ENCODE measurements at places on chromosomes 2 and 18. TPM values are rescaled to one million over a fixed set of nuclear protein-coding genes. Genes with fewer than 3 reads are reported as not detected.

DNA sequence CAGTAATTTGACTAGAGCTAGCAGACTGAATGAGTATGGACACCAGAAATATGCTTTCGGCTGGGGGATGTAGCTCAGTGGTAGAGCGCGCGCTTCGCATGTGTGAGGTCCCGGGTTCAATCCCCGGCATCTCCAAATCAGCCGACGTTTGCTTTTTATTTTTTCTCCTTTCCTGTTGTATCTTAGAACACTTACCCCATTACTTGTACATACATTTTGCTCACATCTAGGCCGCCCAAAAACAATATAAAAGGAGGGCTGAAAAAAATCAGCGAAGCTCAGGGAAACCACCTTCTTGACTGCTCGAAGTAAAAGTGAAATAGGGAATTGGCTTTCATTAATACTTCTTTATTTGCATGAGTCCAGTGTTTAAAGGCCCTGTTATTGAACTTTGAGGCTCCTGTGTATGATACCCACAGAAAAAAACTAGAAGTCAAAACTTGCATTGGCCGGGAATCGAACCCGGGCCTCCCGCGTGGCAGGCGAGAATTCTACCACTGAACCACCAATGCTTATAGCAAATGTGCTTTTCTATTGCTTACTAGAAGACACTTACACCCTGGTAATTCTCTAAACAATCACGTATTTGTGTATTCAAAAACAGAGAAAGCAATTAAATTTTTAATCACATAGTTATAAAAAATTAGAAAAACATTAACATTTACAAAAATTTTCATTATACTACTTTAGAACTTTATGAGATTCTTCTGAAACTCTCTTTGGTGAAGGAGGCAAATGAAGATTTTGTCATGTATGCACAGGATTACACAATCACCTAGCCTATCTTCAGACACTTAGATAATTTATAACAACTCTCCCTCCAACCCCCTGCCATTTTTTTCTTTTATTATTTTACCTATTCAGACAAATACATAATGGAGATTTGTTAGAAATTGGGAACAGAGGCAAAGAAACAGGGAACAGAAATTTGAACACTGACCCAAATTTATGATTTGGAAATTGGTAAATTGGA lies 35.2 kb upstream of the GPD2 start:
- H3K4me1 ChIP-seq, result peaks cover 6% of the 10 kb centered on the region
- peak overlapping the region; percentile 50 for H3K4me3 ChIP-seq
- no peaks in the 10 kb centered on the region for H3K27me3 ChIP-seq
- peak overlapping the region; percentile 92 for H3K27ac ChIP-seq
- no peaks in the 10 kb centered on the region for H3K36me3 ChIP-seq
- peak; percentile 73 for DNase-seq

DNA sequence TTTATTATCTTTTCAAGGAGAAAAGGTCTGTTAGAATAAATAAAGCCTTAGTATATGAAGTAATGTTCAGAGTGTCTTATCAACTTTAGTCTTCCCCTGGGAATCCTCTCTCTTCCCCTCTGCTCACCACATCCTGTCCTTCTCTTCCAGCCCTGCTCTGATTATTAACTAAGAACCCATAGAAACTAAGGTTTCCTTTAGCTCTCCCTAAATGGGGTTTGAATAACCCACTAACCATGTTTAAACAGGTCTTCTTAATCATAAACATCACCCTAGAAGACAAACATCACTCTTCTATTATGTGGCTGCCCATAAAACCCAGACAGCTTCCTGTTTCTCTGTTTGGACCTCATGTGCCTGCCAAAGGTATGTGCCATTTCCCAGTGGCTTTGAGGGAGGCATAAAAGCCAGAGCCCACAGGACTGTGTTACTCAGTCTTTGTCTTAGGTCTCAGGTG lies 50.1 kb downstream of the SLC14A1 start:
- no peaks in the 10 kb centered on the region for H3K27me3 ChIP-seq
- no peak overlapping the region for H3K27ac ChIP-seq
- H3K4me1 ChIP-seq, result no peaks in the 10 kb centered on the region
- no peak for DNase-seq

GRCh38 chr2:230170532-230170931 lies 49.3 kb downstream of the SP110 start:
- H3K27me3 ChIP-seq, result no peaks in the 10 kb centered on the region
- no peak for DNase-seq
- no peak overlapping the region for H3K4me3 ChIP-seq
- H3K27ac ChIP-seq, result no peak overlapping the region

DNA sequence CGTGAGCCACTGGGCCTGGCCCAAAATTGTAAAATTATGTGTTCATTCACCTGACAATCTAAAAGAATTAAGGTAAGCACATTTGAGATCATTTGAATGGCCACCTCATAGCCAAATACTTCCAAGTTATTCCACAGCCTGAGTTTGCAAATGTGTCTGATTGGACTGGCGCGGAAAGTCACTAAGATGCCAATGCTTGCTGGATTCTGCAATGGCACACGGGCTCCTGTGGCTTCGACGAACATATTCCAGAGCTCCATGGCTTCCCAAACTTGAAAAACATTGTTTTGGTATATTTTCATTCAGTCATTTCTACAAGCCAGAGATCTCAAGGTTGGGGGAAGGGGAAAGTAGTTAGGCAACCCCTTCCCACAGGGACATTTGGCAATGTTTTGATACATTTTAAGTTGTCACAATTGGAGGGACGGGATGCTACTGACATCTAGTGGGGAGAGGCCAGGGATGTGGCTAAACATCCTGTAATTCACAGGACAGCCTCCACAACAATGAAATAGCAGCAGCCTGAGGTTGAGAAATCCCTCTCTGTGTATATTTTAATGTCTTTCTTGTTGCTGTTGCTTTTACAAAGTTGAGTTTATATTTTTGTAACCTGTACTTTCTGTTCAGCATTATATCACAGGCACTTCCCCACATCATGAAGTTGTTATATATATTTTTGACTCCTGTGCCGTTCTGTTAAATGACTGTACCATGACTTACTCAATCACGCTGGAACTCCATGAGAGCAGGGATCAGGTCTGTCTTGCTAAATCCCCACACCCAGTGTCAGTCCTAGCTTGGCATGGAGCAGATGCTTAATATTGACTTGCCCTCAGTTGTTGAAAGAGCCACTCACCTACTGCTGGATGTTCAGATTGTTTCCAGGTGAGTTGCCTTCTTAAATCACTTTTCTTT lies 56.9 kb downstream of the COL4A4 start:
- no peaks in the 10 kb centered on the region for H3K4me1 ChIP-seq
- H3K27ac ChIP-seq, result no peak overlapping the region
- no peak overlapping the region for H3K4me3 ChIP-seq
- no peaks in the 10 kb centered on the region for H3K27me3 ChIP-seq
- DNase-seq, result peak; percentile 72

- no peak overlapping the region for H3K27ac ChIP-seq
- H3K27me3 ChIP-seq, result no peaks in the 10 kb centered on the region
- no peak for DNase-seq
- H3K36me3 ChIP-seq, result no peaks in the 10 kb centered on the region
- peaks cover 29% of the 10 kb centered on the region for H3K4me1 ChIP-seq
- no peak overlapping the region for H3K4me3 ChIP-seq
These were observed 2.0 kb upstream of the RAB3GAP1 start for GRCh38 chr2:135050132-135050531.

- no peak for DNase-seq
- no peak overlapping the region for H3K4me3 ChIP-seq
- H3K4me1 ChIP-seq, result peaks cover 6% of the 10 kb centered on the region
- H3K27ac ChIP-seq, result no peak overlapping the region
- no peaks in the 10 kb centered on the region for H3K36me3 ChIP-seq
- no peaks in the 10 kb centered on the region for H3K27me3 ChIP-seq
These were observed 2.9 kb downstream of the AGPS start for GRCh38 chr2:177395351-177396065.

GKN2 gene
- not detected for total RNA-seq

C1QL2 gene
- total RNA-seq, result not detected

CYB5A gene
- 98.9 TPM for total RNA-seq

CDH20 gene
- total RNA-seq, result 0.12 TPM

Data from adrenal gland (tissue), 19 donors.